ENCODE measurements at places on chromosomes 7 and 10. TPM values are rescaled to one million over a fixed set of nuclear protein-coding genes. Genes with fewer than 3 reads are reported as not detected.
A peak's percentile ranks its signal among the peaks of the same experiment; 100 is the strongest.

GRCh38 chr7:150503581-150503980, 11.1 kb upstream of the GIMAP7 start:
- peaks cover 3% of the 10 kb centered on the region for H3K4me1 ChIP-seq
- H3K27ac ChIP-seq, result peak overlapping the region; percentile 66
- H3K27me3 ChIP-seq, result no peaks in the 10 kb centered on the region
- DNase-seq, result no peak
- H3K36me3 ChIP-seq, result no peaks in the 10 kb centered on the region

GRCh38 chr10:131269776-131270460, 41.6 kb downstream of the TCERG1L start:
- H3K4me3 ChIP-seq, result no peak overlapping the region
- no peaks in the 10 kb centered on the region for H3K4me1 ChIP-seq
- no peaks in the 10 kb centered on the region for H3K27me3 ChIP-seq
- no peaks in the 10 kb centered on the region for H3K36me3 ChIP-seq
- H3K27ac ChIP-seq, result no peak overlapping the region
- no peak for DNase-seq

DNA sequence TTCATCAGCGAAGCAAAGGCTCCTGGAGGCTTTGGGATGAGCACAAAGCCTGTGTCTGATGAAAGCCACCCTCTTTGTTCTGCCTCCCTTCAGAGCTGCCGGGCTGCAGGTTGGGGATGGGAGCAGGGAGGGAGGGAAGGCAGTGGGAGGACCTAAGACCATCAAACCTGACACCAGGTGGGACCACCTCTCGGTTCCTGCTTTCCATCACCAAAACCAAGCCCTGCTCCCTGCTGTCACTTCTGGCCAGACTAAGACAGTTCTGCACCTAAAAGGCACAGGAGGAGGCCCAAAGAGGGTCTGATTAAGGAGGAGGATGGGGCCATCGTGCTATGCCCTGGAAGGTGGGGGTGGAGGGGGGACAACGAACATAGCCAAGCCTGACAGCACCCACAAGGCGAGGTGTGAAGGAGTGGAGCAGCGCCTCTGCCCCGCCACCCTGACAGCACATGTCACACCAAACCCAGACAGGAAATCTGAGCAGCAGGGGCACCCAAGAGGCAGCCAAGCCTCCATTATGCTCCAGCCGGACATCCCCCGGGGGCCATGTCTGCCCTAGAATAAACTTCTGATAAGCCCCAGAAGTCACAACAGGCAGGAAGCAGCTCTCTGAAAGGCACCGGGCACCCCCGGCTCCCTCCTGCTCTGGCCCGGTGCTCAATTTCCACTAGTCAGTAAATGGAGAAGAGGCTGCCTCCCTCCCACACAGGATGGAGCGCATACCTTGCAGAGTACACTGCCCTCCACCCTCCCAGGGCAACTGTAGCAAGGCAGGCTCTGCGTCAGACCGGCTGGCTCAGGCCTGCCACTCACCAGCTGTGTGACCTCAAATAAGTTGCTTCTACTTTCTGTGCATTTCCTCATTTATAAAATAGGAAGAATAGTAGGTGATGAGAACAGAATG, 48.9 kb downstream of the DLG5 start:
- peaks cover 27% of the 10 kb centered on the region for H3K4me1 ChIP-seq
- peaks cover 8% of the 10 kb centered on the region for H3K36me3 ChIP-seq
- no peaks in the 10 kb centered on the region for H3K27me3 ChIP-seq
- H3K4me3 ChIP-seq, result no peak overlapping the region

- H3K36me3 ChIP-seq, result peaks cover 42% of the 10 kb centered on the region
- H3K27ac ChIP-seq, result peak overlapping the region; percentile 60
- H3K4me3 ChIP-seq, result no peak overlapping the region
- H3K4me1 ChIP-seq, result peaks cover 39% of the 10 kb centered on the region
- peak; percentile 68 for DNase-seq
These were observed 35.9 kb downstream of the DENND2A start for GRCh38 chr7:140604760-140605159.

DNA sequence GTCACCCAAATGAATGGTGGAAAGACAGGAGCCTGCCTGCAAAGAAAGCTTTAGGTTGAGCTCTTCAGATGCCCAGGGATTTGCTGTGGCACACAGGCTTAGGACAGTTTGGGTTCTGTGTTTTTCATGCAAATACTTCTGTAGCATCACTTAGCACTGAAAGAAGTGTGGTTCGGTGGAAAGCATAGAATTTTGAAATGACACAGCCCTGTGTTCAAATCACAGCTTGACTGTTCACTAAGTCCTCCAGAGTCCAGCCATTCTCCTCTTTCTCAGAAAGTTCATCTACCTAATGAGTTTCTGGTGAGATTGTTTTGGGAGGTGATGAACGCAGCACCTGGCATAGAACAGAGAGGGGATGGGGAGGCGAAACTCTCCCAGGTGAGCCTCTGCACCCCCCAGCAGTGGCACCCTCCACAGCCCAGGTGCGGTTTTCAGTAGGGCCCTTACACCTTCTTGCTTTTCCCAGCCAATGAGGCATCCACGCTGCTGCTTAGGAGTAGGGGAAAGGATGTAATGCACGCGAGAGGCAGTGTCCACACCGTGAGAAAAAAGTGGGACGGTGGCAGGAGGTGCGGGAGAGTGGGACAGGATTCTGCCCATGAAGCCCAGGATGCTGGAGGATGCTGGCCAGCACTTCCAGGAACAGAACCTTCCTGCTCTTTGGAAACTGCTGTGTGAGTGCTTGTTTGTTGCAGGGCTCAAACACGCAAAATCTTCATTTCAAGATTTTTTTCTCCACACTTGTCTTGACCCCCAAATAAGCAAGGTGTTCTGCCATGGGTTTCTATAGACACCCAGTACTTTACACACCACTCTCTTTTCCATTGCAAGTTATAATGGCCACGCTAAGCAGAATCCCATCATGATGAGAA, 11.6 kb downstream of the EN2 start:
- no peak for DNase-seq
- H3K27ac ChIP-seq, result no peak overlapping the region
- no peak overlapping the region for H3K4me3 ChIP-seq
- peaks cover 99% of the 10 kb centered on the region for H3K27me3 ChIP-seq
- no peaks in the 10 kb centered on the region for H3K36me3 ChIP-seq
- peaks cover 22% of the 10 kb centered on the region for H3K4me1 ChIP-seq

GRCh38 chr7:21568762-21569161, 25.9 kb downstream of the DNAH11 start:
- no peak overlapping the region for H3K27ac ChIP-seq
- H3K27me3 ChIP-seq, result no peaks in the 10 kb centered on the region
- no peaks in the 10 kb centered on the region for H3K4me1 ChIP-seq
- no peaks in the 10 kb centered on the region for H3K36me3 ChIP-seq
- DNase-seq, result peak; percentile 2
- no peak overlapping the region for H3K4me3 ChIP-seq

DNA sequence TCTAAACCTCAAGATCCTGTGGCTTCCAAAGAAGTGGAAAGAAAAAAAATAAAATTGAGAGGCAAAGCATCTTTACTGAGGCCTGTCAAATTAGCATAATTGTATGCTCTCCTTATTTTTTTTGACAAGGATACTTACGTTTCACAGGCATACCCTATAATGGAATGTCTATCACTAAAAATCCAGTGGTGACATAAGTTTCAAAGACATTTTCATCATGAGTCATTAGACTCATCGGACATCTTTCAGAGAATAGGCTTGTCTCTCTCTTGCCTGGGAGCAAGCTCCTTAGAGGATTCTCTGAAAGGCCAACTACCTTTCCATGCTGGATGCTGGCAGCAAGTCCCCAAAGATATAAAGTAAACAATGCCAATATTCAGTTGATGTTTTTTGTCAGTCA, 380.7 kb upstream of the STEAP1 start:
- no peaks in the 10 kb centered on the region for H3K4me1 ChIP-seq
- no peak overlapping the region for H3K4me3 ChIP-seq

- H3K27me3 ChIP-seq, result no peaks in the 10 kb centered on the region
- no peak overlapping the region for H3K4me3 ChIP-seq
- no peak overlapping the region for H3K27ac ChIP-seq
- no peaks in the 10 kb centered on the region for H3K36me3 ChIP-seq
These were observed 5.2 kb upstream of the MALRD1 start for GRCh38 chr10:19043431-19043830.

- H3K27ac ChIP-seq, result no peak overlapping the region
- no peak overlapping the region for H3K4me3 ChIP-seq
- DNase-seq, result peak; percentile 17
- H3K27me3 ChIP-seq, result no peaks in the 10 kb centered on the region
- H3K36me3 ChIP-seq, result peaks cover 36% of the 10 kb centered on the region
- H3K4me1 ChIP-seq, result no peaks in the 10 kb centered on the region
These were observed 137.0 kb downstream of the NRF1 start for GRCh38 chr7:129748356-129749109.

DNA sequence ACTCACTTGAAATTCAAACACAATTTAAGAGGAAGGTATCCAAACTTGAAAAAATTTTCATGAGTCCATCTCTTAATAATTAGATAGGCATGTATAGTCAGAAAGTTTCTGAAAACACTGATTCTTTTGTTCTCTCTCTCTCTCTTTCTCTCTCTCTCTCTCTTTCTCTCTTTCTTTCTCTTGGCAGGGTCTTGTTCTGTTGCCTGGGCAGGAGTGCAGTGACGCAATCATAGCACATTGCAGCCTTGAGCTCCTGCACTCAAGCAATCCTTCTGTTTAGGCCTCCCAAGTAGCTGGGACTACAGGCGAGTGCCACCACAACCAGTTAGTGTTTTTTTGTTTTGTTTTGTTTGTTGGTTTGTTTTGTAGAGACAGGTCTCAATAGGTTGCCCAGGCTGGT, 59.3 kb downstream of the PRTFDC1 start:
- no peak for DNase-seq
- H3K27ac ChIP-seq, result no peak overlapping the region
- H3K27me3 ChIP-seq, result no peaks in the 10 kb centered on the region
- H3K4me3 ChIP-seq, result no peak overlapping the region
- no peaks in the 10 kb centered on the region for H3K36me3 ChIP-seq
- H3K4me1 ChIP-seq, result peaks cover 11% of the 10 kb centered on the region

DNA sequence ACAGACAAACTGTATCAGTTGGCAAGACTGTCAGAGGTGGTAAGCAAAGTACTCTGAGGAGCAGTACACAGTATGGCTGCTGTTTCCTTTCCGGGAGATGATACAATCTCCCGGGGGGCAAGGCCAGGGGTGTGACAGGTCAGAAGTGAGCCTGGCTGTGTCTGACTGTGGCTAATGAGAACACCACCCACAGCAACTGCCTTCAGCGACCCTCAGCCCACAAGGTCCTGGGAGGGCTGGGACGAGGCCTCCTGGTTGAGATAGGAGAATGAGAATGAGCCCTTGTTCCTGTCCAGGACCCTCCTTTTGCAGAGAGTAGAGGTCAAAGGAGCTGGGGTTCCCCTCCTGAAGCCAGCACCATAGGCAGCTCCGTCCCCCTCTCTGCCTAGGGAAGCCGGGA, 421.7 kb downstream of the TCERG1L start:
- H3K27ac ChIP-seq, result no peak overlapping the region
- no peaks in the 10 kb centered on the region for H3K36me3 ChIP-seq
- DNase-seq, result no peak
- H3K4me1 ChIP-seq, result no peaks in the 10 kb centered on the region
- H3K27me3 ChIP-seq, result peaks cover 7% of the 10 kb centered on the region

- H3K27ac ChIP-seq, result peak overlapping the region; percentile 57
- peak; percentile 93 for DNase-seq
- no peaks in the 10 kb centered on the region for H3K36me3 ChIP-seq
- no peak overlapping the region for H3K4me3 ChIP-seq
These were observed 121.1 kb downstream of the BBS9 start for GRCh38 chr7:33250421-33250871.

DNA sequence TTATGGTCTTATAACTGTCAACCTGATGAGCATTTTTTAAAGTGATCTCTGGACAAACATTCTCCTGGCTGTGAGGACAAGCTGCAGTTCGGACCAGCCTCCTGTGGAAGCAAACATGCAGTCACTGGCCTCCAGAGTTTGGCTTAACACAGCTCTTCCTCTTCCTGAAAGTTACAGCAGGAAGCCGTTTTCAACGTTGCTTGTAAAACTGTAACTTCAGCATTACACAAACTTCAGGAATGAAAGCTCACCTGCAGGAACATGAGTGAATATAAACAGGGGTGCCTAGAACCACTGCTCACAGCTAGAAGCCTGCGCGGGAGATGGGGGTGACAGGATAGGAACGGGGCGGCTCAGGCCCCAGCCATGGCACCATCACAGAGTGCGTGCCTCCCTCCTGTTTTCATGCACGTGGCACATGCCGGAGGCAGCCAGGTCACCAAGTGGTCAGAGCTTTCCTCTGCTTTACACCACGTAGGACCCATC, 292.9 kb upstream of the PITRM1 start:
- H3K27me3 ChIP-seq, result no peaks in the 10 kb centered on the region
- peak overlapping the region; percentile 85 for H3K27ac ChIP-seq
- no peak overlapping the region for H3K4me3 ChIP-seq

DNA sequence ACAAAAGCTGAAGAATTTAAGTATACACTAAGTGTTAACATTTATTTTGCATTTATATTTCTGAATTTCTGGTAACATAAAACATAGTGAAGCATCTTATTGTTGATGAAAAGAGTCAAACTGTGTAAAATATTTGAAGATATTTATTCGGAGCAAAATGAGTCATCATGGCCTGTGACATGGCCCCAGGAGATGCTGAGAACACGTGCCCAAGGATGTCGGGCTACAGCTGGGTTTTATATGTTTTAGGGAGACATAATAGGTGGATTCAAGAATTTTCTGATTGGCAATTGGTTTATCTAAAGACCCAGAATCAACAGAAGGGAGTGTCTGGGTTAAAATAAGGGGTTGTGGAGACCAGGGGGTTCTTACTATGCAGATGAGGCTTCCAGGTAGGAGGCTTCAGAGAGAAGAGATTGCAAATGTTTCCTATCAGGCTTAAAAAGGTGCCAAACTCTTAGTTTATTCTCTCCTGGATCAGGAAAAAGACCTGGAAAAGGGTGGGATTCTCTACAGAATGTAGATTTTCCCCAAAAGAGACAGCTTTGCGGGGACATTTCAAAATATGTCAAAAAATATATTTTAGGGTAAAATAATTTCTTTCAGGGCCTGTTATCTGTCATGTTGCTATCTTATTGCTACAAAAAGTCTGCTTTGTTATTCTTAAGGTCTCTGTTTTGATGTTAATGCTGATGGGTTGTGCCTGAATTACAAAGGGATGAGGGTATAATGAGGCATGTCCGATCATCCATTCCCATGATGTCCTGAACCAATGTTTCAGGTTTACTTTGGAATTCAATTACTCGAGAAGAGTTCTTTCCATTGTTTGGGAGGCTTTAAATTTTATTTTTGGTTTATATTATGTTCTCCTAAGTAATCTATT, 74.5 kb downstream of the VWDE start:
- no peak overlapping the region for H3K4me3 ChIP-seq
- H3K27ac ChIP-seq, result no peak overlapping the region
- H3K27me3 ChIP-seq, result no peaks in the 10 kb centered on the region

DNA sequence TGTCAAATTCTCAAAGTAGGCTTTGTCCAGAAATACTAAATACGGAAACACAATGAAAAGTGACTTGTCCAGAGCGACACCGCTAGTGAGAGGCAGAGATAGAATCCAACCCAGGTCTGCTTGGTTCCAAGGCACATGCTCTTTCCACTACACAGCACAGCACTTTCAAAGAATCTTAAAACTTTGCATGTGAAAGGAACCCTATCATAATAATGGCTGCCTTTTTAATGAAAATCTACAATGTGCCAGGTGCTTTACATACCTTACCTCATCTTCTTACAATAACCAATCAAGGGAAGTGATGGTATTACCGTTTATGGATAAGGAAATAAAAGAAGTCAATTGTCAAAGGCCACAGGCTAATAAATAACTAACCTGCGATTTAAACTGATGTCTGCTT, 2.6 kb downstream of the CHCHD3 start:
- no peak overlapping the region for H3K27ac ChIP-seq
- peaks cover 4% of the 10 kb centered on the region for H3K36me3 ChIP-seq
- H3K4me3 ChIP-seq, result no peak overlapping the region
- DNase-seq, result no peak
- no peaks in the 10 kb centered on the region for H3K27me3 ChIP-seq

Gene SUGCT
- polyA plus RNA-seq, result 2.2 TPM

Gene OR6V1
- polyA plus RNA-seq, result not detected

Gene ITPRID1
- polyA plus RNA-seq, result 0.29 TPM

Gene FEZF1
- polyA plus RNA-seq, result not detected
